Cardiac septum (tissue), 1 donor: ENCODE measurements at places on chromosomes 3 and 15. TPM values are rescaled to one million over a fixed set of nuclear protein-coding genes. Genes with fewer than 3 reads are reported as not detected.

DNA sequence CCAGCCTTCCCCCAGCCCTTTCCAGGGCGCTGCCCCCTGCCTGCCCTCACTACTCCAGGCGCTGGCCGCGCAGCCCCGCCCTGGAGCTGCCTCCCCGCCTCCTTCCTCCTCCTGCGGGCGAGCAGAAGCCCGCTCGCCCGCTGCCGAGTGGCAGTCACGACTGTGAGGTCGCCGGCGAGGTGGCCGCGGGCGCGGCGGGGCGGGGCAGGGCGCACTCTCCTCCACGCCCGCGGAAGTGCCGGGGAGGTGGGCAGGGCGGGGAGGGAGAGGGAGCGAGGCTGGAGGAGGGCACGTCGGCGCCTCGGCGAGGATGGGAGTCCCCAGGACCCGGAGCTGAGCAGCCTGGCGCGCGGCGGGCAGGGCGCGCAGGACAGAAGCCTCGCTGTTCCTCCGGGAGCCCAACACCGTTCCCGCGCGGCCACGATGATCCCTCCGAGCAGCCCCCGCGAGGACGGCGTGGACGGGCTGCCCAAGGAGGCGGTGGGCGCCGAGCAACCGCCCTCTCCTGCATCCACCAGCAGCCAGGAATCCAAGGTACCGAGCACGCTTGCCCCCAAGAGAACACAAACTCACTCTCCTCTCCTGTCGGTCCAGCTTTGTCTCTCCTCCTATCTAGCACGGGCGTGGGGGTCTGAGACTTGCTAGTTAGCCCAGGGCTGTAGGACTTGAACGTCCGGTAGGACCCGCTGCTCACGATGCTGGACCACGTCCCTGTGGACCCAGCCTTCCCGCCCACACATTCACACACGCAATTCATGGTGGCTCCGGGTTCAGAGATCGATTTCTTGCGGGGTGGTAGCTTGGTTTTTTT, at the start of gene STAC:
Gene STAC (plus strand): TSS at position 284 of the 811 bp plus-strand sequence. CDS start 140 bp downstream, at position 424.
- DNase-seq = no peak

DNA sequence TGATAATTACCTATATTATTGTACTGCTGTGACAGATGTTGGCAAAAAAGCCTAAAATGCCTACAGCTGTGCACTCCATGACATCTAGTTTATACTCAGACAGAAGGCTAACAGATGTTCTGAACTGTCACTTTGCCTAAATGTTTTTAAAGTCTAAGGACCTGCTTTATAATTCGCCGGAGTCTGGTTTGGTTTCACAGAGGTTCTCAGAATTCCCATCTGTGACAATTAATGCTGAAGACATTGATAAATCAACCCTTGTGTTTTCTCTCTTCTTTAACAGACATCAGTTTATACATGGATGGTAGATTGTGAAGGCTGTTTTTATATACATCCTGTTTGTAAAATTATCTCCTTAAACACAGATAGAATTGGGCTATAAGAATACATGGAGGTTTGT, 19.8 kb upstream of the SOX2 start:
- no peak for DNase-seq

- no peak for DNase-seq
These were observed 22.9 kb downstream of the CEMIP start for GRCh38 chr15:80801891-80802680.

- DNase-seq = no peak
These were observed 229.3 kb downstream of the RORA start for GRCh38 chr15:60999771-61000170.

DNA sequence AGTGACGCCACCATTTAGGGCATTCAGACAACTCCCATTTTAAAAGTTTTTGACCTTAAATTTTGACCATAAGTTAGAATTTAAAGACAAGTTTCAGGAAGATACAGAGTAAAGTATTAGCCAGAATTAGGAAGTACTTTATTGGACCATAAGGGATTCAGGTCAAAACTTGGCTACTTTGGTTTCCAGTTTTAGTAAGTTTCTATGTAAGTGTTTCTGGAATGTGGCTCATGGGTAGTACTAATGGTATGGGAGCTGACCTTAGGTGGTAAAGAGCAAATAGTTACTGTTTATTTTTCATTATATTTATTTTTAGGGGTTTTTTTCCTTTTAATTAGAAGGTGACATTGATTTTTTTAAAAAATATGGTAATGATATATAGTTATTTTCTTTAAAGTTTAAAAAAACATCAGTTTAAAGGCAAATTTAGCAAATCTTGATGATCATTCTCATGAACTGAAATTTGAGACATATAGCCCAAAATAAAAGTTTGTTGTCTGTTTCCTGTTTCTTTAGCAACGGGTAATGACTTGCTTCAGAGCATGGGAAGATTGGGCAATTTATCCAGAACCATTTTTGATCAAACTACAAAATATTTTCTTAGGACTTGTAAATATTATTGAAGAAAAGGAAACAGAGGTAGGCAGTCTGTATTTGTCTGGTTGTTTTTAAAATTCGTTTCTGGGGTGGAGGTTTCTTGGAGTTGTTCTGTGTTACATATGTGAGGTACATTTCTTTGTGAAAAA, 34.3 kb downstream of the U2SURP start:
- no peak for DNase-seq

GRCh38 chr3:190308154-190308553, 14.1 kb downstream of the CLDN1 start:
- no peak for DNase-seq

The RAD18 gene
- total RNA-seq = 3.2 TPM

The CLRN1 gene
- not detected for total RNA-seq

The FSTL1 gene
- 140 TPM for total RNA-seq

The SOX2 gene
- not detected for total RNA-seq

The ARGFX gene
- not detected for total RNA-seq
